ENCODE measurements at places on chromosomes 6 and 20.
A peak's percentile ranks its signal among the peaks of the same experiment; 100 is the strongest.

GRCh38 chr6:13278991-13279390 is 49.3 kb downstream of the TBC1D7 start:
- no peak for DNase-seq

GRCh38 chr6:116210750-116211425 is 43.0 kb downstream of the TSPYL4 start:
- DNase-seq, result peak; percentile 31

DNA sequence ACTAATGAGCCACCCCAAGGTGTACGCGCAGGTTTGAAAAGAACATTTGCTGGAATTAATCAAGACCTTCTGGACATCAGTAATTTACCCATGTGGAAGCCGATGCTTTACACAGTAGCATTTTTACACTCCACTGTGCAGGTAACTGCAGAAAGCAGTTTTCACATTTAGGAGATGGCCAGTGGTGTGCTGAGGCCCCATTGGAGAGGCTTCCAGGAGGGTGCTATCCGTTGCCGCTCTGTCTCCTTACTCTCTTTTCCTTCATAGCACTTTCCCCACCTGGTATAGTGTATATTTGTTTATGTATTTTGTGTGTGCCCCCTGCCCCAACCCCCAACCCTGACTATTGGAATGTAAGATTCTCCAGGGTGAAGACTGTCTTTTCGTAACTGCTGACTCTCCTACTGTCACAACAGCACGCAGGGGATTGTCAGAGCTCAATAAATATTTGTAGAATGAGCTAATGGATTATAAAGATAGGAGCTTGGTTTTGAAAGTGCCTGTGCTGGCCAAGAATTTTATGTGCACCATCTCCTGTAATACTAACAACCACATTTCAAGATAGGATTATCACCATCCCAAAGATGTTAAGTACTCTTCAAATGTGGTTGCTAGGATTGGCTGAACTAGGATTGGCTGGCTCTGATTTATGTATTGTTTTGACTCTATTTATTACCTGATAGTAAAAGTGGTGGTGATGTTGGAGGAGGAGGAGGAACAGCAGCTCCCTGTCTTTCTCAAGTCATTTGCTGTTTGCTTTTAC is 74.0 kb upstream of the GLP1R start:
- DNase-seq, result no peak

GRCh38 chr6:160077526-160077925 is 44.1 kb upstream of the SLC22A1 start:
- no peak for DNase-seq

- DNase-seq, result no peak
Measured at GRCh38 chr6:120248451-120248850, 898.9 kb upstream of the MAN1A1 start.

DNA sequence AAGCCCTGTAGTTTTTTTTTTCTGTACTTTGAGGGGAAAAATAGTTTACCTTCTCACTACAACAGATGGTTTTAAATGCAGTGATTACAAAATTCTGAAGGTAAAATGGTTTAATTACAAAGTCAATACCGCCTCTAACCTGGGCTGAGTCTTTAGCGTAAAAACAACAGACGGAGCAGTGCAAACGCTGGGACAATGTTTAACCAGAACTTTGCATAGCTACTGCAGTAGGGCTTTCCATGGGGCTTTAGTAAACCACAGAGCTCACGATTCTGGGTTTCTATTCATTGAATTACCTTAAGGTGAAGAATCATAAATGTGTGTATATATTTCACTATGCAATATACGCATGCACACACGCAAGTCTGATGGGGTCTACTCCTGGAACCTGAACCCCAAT is 77.9 kb downstream of the RFX6 start:
- peak; percentile 20 for DNase-seq

DNA sequence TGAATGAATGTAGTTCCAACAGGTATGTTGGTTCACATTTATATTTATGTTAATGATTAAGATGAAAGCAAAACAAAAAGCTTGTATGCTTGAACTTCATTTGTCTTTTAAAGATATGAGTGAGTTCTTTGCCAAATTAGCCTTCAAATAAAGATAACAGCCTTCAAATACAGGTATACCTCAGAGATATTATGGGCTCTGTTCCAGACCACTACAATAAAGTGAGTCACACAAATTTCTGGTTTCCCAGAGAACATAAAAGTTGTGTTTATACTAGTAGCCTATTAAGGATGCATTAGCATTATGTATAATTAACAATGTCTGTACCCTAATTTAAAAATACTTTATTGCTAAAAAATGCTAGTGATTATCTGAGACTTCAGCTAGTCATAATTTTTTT is 245.3 kb upstream of the MAN1A1 start:
- DNase-seq, result no peak

- DNase-seq, result no peak
Measured at GRCh38 chr6:152503546-152503945, 133.6 kb downstream of the SYNE1 start.

GRCh38 chr20:20547221-20547875 is 165.1 kb downstream of the RALGAPA2 start:
- peak; percentile 44 for DNase-seq

DNA sequence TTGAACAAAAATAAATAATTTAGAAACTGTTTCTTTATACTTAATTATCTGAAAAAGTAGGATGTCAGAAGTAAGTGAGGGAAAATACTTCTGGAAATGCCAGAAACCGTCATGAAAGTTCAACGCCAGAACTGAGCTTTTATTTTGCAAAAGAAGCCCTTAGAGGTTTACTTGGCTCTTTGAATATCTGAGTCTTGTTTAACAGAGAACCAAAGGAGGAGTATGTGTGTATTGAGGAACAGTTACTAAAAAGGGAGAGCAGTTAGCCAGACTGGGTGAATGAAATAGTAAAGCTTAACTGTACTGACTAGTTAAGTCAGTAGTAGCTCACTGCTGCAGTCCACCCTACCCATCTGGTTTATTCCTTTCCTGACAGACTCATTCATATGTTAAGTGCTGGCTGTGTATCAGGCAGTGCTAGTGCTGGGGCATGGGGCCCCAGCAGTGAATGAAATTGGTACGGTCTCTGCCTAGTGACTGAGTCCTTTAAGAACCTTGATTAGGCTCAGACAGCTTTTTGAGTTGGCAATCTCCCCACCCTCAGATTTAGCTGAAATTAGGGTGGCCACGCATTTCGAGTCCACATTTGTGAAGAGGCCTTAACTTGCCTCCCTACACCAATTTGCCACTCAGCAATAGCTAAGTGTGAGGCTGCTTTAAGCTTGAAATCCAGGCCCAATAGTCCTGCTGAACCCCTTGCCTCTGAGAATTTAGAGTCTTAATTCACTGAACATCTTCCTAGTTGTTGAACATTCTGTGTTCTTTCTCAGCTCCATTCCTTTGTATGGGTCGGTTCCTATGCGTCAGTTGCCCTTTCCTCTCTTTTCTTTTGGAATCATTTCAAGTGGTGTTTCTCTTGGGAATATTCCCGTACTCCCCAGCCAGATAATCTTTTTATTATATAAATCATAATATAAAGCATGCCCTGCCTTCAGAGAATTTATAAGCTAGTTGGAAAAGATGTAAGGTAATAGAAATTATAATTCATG is 20.2 kb downstream of the MAP3K4 start:
- DNase-seq, result no peak

DNA sequence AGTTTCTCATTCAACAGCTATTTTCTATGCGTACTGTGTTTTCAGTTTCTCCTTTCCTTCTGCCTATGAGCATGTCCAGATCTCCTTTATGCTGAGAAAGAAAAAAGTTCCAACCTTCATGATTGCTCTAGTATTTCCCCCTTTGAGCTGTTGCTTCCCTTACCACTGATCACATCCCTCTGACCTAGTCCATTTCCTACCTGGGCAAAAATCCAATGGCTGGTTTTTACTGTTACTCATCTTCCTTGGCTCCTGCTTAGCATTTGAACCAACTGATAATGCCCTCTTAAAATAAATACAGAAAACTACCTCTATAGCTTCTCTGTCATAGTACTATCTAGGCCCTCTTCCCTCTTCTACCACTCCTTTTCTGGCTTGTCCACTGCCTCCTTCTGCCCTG is 6.0 kb downstream of the RFX6 start:
- no peak for DNase-seq

DNA sequence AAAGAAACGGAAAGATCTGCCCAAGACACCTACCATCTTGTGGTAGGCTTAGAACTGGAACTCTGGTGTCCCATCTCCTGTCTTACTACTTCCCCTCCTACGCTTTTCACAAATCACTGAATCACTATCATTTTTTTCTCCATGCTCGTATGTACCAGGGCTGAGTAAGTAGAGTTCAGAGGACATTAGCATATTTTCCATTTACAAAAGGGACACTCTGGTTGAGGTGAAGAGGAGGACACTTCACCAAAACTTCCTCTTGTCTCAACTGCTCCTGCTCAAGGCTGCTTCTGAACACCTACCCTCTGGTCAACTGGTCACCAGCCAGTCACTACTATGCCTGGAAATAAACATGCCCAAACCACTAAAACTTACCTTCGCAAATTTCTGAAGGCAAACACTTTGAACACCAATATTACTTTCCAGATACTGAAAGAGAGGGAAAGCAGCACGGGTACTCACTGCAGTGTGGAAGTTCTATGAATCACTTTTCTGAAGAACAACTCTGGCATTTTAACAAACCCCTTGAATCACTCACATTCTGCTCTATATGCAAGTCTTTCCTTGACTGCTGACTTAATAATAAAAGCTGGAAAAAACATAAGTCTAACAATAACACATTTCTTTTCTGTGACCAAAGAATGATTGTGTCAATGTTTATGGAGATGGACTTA is 123.3 kb downstream of the INSM1 start:
- no peak for DNase-seq

GRCh38 chr6:30885481-30885998 is 1.2 kb downstream of the DDR1 start:
- DNase-seq, result peak; percentile 31

DNA sequence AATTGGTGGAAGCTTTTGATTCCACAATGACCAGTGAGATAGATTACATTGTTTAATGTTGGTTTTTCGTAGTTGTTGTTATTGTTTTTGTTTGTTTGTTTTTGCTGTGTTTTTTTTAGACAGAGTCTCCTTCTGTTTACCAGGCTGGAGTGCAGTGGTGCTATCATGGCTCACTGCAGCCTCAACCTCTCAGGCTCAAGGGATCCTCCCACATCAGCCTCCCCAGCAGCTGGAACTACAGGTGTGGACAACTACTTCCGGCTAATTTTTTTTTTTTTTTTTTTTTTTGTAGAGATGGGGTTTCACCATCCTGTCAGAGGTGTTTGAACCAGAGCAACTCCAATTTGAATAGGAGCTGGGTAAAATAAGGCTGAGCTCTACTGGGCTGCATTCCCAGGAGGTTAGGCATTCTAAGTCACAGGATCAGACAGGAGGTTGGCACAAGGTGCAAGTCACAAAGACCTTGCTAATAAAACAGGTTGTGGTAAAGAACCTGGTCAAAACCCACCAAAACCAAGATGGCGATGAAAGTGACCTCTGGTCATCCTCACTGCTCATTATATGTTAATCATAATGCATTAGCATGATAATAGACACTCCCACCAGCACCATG is 10.9 kb upstream of the AKAP12 start:
- no peak for DNase-seq

DNA sequence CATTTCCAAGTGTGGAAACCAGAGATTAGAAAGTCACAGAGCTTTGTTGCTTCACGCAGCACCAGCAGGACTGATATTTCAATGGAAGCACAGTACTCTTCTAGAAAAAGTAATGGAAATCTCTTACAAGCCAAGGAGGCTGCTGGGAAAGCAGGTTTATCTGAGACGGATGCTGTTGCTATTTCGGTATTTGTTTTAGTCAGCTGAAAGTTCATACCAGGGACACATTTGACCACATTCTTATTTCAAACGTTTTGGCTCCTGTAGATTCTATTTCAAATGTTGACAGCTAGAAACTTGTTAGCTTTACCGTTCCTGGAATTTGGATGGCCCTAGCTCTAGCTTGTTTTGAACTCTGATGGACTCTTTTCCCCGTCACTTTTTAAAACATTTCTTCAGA is 3.7 kb upstream of the TMEM242 start:
- no peak for DNase-seq

- no peak for DNase-seq
Measured at GRCh38 chr6:125554456-125554855, 195.0 kb upstream of the HEY2 start.

DNA sequence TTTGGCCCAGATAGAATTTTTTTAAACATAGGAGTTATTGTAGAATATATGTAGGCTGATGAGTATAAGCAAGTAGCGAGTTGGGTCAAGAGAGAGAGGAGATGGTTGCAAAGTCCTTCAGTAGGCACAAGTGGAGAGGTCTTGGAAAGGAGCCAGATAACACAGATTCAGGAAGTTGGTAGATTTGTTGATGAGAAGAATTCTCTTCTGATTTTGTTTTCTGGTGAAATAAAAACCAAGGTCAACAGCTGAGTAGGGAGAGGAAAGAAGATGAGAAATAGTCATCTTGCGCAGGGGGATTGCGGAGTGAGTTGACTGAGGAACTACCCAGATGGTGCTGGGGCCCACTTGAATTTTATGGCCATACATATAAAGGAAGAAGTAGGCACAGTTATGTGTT is 17.4 kb upstream of the CD83 start:
- DNase-seq, result no peak

DNA sequence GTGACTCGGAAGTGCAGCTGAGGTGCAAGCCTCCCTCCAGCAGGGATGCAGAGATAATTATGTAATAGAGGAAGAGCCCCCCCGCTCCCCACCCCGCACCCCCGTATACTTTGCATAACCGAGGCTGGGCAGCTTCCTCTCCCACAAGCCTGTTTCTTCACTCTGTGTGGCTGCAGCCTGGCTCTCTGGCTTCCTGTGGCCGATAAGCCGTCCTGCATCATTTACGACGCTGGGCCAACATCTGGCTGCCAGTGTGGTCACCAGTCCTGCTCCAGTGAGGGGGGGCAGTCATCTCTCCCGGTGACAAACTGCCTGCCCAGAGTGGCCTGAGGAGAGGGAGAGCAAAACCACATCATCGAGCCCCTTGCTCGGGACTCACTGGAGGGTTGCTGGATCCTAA is 59.2 kb downstream of the RBM38 start:
- DNase-seq, result no peak

DNA sequence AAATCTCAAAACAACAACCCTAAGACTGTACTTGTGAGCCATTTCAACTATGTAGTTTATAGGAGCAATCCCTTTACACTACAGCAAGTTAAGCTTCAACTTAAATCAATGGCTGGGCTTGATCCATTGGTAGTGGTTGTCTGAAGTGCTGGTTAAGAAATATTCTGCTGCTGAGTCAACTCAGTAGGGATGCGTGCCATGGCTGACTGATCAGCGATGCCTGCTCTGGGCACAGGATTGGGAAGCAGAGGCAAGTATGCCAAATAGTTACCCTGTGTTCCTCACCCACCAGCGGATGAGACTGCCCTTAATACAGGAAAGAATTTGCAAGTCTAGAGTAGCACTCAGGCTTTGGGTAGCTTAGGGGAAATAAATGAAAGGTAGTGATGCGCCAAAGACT is 41.5 kb downstream of the GCM1 start:
- no peak for DNase-seq

- peak; percentile 25 for DNase-seq
Measured at GRCh38 chr6:169723991-169724493, 258 bp downstream of the PHF10 start.

GRCh38 chr20:11136691-11137090 is 462.9 kb upstream of the JAG1 start:
- DNase-seq, result no peak
